ENCODE measurements at places on chromosomes 16 and 17. TPM values are rescaled to one million over a fixed set of nuclear protein-coding genes. Genes with fewer than 3 reads are reported as not detected.

Gene PPP1R27
- total RNA-seq, result not detected

Gene KRTAP3-2
- not detected for total RNA-seq

Gene CRYBA1
- not detected for total RNA-seq

Gene CCL13
- not detected for total RNA-seq

Gene KRT32
- not detected for total RNA-seq

Gene LRRC37A
- total RNA-seq, result 4.5 TPM

Gene TRPV3
- total RNA-seq, result not detected

Gene JPH3
- total RNA-seq, result 19.1 TPM

Gene KCNG4
- total RNA-seq, result not detected

Gene OR1F1
- total RNA-seq, result not detected

Gene MRTFB
- total RNA-seq, result 51.3 TPM

Gene PDIA2
- total RNA-seq, result not detected

Gene TBC1D3D
- 0.64 TPM for total RNA-seq

Gene CDH11
- total RNA-seq, result 42.6 TPM

Gene KRTAP9-4
- total RNA-seq, result not detected

Gene MYH8
- total RNA-seq, result not detected

Gene CPHXL2
- not detected for total RNA-seq

Gene ZNRF1
- 115 TPM for total RNA-seq

Gene MT1M
- not detected for total RNA-seq

Data from endothelial cell (in vitro differentiated cells).